ENCODE measurements at places on chromosomes 11 and 22.

DNA sequence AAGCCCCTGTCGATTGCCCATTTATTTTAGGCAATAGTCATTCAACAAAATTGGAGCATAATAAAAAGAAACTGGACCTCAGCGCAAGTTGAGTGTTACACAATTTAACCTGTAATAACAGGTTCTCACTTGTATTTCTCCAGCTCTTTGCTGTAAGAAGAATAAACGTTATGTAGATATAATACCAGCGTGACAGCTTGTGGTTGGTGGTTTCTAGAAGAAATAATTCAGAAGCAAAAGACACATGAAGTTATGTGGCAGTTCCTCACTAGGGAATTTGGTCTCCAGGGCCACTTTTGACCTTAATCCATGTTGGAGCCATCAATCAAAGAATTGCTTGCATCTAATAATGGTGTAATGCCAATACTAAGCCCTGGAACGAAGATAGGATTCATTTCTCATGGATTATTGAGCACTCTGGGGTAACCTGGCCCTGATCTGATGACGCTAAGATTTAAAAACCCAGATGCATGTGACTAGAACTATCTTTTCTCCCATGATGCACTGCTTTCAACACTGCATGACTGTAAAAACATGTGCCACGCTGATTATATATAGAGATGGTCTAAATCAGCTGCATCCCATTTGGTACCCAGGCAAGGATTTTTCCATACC, 129.7 kb upstream of the LDLRAD3 start:
- no peak for DNase-seq

- DNase-seq = no peak
Measured at GRCh38 chr11:87603887-87604286, 566.2 kb downstream of the TMEM135 start.

DNA sequence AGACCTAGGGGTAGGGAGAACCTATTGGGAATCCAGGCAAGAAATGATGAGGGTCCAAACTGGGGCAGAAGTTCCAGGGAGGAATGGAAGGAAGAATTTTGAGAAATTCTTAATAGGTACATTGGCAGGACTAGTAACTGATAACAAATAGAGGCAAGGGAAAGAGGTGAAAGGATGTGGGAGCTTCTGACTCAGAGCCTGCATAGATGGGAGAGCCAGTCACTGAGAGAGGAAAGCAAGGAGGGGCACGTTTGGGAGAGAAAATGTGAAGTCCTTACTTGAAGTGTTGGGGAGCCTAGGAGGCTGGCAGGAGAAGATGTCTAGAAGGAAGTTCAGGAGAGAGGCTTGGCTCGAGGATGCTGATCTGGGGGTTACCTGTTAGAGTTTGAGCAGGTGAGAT, 104.6 kb upstream of the NCAM1 start:
- no peak for DNase-seq

DNA sequence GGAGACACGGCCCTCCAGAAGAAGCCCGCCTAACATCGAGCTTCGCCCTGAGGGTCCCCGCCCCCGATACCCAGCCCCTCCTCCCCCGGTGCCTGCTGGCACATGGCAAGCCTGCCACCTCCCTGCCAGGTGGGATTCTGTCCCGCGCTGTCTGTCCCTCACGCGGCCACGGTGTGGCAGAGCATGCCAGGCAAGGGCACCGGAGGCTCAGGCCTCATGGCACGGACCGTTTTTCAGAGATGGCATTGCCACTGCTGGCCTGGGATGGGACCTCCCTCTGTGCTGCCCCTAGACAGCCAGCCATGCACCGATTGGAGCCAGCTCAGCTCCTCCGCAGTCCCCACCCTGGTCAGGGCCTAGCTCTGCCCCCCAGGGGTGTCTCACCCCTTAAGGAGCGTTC, 19.4 kb downstream of the MRPL23 start:
- DNase-seq = no peak

- DNase-seq = no peak
Measured at GRCh38 chr11:61603667-61604066, 22.8 kb upstream of the SYT7 start.

DNA sequence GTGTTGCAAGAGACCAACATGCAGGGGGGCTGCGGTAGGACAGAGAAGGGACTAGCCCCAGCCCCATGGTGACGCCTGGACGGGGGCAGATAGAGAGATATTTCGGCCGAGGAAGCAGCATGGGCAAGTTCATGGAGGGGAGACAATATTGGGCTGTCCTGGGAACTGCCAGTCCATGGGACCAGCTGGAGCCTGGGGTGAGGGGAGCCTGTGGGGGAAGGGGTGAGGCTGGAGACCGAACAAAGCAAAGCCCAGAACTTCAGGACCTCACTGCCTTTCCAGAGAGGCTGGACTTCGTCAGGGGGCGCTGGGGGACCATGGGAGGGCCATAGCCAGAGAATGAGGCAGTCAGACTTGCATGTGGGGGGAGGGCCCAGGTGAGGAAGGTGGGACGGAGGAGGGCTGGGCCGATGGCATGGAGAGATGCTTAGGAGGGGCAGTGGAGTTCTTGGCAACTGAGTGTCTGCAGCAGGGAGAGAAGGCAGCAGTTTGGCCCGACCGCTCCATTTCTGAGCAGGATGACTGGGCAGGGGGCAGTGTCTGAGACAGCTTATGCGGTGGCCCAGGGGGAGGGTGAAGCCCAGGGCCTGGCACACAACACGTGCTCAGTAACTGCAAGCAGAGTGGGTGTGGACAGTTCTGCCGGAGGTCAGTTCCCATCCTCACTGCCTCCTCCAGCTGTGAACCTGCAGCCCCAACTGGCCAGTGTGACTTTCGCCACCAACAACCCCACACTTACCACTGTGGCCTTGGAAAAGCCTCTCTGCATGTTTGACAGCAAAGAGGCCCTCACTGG, 712 bp downstream of the UPK3A start:
- no peak for DNase-seq

GRCh38 chr11:130551388-130551787, 102.9 kb downstream of the ADAMTS15 start:
- DNase-seq = no peak

DNA sequence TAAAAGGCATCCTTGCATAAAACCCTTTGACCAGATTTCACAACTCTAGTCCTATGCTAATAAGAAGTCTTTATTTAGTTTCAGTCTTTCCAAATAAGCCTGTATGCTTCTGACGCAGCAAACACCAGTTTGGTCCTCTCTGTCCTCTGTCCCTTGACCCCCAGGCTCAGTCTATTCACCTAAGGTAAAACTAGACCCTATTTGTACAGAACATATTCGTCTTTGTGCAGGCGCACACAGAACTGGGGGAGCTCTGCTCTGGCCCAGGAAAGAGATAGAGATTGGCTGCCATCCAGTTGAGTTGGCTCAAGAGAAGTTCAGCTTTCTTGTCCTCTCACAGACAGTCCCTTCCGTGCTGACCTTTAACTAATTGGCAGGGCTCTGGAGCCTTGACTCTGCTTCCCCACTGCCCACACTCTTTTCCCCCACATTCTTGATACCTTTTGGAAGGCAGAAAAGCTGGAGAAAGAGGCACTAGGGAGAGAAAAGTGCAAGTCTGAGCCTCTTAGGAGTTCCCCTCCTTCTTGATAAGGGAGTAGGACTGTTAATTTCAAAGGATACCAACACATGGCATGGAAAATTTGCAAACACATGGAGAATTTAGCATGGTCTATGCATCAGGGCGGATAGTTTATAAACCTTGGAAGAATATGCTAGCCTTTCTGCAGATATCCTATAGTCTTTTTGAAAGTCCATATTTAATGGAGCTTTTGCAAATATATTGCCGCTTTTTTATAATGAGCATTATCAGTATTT, 21.2 kb upstream of the PSMA1 start:
- peak; percentile 21 for DNase-seq

DNA sequence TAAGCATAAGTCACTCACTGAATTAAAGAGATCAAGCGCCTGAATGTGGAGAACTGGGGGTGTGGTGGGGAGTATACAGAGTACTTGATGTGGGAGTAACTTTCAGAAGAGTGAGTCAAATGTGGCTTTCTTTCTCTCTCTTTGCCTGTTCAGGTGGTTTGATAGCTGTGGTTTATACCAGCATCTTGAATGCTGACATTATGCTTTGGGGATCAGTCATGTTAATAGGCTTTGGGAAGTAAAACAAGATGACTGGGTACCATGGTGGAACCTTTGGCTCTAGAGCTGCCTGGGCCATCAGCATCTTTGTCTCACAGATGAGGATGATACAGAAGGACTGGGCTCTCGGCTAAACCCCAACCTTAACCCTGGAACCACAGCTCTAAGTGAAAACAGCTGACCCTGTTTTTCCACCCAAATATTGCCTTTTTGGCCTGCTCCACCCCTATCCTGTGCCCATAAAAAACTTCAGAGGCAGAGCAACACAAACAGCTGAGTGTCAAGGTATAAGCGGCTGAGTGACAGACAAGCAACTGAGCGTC, 58.2 kb upstream of the GNAZ start:
- no peak for DNase-seq

GRCh38 chr22:20584872-20585638, 77.6 kb downstream of the MED15 start:
- DNase-seq = no peak

- DNase-seq = no peak
Measured at GRCh38 chr11:103413266-103413888, 304.2 kb downstream of the DYNC2H1 start.

DNA sequence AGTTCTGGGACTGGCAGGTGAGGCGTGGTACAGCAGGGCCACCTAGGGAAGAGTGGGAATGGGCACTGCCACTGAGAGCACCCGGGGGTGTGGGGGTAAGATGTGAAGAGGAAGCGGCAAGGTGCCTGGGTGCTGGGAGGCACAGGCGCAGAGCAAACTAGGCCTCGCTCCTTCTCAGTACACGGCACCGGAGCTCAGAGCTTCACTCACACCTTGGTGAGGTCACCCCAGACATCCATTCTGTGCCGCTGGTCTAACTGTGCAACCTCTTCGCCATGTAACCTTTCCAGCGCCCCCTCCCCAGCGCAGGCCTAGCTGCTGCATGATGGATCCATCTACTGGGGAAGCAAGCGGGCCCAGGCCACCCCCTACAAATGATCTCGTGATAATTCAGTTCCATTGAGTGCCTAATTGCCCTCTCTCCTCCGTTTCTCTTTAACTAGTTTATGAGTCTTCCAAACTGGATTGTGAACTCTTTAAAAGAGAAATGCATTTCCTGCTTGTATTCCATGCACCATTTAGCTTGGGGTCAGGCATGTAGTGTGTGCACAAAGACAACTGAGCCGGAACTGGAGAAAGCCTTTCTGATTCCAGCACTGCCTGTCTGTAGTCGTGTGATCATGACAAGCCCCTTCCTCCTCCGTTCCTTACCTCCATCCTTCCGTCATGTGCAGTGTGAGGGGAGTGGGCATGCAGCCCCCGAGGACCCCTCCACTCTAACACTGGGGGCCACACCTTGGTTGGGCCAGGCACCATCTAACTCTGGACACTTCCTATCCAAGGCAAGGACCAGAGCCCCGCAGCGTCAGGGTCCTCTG, 1475.2 kb downstream of the TBC1D22A start:
- no peak for DNase-seq

DNA sequence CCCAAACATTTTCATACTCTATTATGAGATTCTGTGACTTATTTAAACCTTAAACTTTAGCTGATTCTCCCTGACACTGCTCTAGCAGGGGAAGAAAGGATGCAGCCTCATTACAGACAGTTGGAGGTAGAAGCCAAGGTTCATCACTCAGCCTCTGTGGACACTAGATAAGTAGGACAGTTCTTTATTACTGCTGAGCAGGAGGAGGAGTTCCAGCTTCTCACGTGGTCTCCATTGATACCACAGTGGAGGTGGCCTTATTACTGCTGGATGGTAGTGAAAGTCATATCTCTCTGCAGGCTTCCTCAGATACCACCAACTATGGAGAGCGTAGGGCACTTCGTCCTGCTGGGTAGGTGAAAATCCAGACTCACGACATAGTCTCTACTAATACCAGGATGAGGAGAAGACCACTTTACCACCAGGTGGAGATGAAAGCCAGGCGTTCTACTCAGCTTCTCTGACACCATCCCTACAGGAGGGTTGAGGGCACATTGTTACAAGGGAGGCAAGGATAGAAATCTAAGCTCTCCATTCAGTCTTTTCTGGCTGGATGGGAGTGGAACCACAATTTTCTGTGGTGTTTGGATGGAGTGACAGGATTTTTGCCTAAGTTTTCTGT, 13.1 kb upstream of the ANGPTL5 start:
- DNase-seq = no peak

DNA sequence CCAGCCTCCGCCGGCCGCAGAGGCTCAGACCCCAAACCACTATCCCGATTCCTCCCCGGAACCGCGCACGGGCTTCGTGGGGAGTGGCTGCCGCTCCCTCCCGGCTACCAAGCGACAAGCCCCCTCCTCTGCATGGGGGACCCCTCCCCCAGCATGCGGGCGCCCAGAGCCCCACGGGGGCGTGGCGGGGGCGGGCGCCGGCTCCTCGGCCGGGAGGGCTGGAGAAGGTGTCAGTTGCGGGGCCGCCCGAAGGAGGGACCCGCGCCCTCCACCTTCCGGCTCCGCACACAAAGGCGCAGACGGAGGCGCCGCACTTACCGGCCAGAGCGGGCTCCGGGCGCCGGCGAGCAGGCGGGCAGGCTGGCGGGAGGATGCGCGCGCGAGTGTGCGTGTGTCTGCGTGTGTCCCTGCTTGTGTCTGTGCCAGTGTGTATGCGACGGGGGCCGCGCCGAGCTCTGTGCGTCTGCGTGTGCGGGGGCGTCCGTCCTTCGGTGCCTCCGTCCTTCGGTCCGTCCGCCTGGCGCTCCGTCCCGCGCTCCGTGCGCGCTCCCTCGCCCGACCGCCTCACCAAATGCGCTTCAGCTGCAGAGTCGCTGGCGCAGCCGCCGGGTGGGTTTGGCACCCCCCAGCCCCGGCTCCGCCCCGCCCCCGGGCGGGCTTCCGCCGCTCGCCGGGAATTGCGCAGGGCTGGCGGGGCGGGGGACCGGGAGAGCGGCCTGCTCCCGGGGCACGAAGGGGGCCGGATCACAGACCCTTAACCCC, at the start of gene PTPN5:
Gene PTPN5 (minus strand): TSS at position 592 of the 762 bp plus-strand sequence. CDS start 19,840 bp downstream, outside the sequence.
- no peak for DNase-seq

DNA sequence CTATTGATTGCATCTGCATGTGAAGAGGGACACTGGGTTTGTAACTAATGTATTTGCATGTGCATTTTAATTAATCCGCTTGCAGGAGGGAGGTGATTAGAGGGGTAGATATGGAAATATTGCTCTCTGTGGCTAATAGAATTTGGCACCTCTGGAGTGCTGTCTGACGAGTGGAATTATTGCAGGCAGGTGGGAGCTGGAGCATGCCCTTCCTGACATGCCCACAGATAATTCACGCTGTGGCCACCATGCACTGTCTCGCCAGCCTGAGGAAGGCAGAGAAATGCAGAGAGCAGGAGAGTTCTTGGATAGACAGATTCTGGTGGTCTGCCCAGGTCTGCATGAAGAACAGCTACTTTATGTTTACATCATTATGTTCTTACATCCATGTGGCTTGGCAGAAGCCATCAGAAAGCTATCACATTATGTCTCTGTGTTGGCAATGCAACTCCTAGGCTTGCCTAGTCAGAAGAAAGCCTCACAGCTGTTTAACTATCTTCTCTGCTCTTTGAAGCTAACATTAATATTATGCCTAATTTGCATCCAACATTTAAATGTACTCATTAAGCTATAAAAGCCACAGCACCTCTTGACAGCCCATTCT, 89.4 kb upstream of the DRD2 start:
- no peak for DNase-seq

- no peak for DNase-seq
Measured at GRCh38 chr11:72349616-72350218, 84.6 kb downstream of the CLPB start.

Data from RPMI8226 (cell line).